Activated CD8-positive, alpha-beta memory T cell treated with anti-CD3 and anti-CD28 coated beads for 1 hour (primary cell): ENCODE measurements at places on chromosomes 3 and 15.

DNA sequence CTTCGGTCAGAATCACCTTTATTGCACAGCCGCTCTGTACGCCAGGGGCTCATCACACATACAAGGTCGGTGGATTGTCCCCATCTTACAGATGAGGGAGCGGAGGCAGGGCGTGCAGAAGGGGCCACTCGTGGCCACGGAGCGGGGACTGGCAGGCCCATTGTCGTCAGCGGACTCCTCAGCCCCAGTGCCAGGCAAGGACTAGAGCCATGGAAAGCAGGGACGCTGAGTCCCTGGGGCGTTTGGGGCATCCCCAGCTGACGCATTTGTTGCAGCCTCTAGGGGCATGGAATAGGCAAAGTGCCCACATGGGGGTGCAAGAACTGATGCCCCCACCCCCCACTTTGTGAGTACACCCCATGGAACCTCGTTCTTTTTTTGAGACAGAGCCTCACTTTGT lies 29.8 kb upstream of the FURIN start:
- no peak for DNase-seq

GRCh38 chr3:100789579-100789978 lies 80.3 kb downstream of the TFG start:
- no peak for DNase-seq

DNA sequence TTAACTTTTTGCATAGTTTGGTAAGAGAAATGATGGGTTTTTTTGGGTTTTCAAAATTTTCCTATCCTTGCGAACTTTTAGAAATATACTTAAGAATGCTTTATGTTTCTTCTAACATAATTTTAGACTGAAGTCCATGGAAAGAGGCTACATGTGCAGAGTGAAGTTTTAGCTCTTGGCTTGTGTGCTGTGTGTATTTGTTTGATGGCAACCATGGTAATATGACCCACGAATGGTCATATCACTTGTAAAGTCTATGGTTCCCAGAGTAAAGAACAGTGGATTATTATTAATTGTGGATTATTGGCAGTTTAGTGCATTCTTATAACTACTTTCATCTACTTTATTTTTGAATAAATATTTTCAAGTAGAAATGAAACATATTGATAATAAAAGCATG lies 124.0 kb upstream of the GOLGA6L4 start:
- no peak for DNase-seq

DNA sequence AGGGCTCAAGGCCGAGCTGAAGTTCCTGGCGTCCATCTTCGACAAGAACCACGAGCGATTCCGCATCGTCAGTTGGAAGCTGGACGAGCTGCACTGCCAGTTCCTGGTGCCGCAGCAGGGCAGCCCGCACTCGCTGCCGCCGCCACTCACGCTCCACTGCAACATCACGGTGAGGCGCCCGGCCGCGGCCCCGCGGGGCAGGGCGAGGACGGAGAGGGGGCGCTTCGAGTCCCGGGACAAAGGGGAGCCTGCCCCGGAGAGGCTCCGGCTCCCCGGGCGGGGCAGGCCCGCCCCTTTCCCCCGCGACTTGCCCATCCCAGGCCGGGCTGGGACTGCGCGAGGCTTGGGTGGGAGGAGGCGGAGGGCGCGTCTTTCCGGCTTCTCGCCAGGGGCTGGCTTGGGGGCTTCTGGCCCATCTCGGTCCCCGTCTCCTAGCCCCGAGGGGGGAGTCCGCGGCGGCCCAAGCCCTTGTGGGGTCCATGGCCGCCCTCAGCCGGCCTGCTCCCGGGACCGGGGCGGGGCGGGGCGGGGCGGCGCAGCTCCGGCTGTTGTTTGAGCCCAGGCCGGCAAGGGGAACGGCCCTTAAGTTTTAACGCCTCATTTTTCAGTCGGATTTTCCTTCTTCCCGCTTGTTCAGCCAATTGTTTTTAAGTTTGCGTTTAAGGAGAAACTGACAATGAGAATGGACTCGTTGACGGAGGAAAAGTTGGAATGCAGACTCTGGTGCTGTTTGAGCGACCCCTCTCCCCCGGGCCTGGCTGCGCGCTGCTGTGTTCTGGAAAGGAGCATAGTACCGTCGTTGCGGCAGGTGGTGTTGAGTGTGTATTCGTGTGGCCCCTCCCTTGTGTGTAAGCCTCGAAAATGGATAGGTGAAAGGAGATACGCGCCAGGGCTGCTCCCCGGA lies 683 bp downstream of the UBE2Q2 start:
- peak; percentile 14 for DNase-seq

- DNase-seq: no peak
Measured at GRCh38 chr15:48855501-48856440, 22.2 kb upstream of the EID1 start.
